ENCODE measurements at places on chromosomes 13 and 19. TPM values are rescaled to one million over a fixed set of nuclear protein-coding genes. Genes with fewer than 3 reads are reported as not detected.
A peak's percentile ranks its signal among the peaks of the same experiment; 100 is the strongest.

DNA sequence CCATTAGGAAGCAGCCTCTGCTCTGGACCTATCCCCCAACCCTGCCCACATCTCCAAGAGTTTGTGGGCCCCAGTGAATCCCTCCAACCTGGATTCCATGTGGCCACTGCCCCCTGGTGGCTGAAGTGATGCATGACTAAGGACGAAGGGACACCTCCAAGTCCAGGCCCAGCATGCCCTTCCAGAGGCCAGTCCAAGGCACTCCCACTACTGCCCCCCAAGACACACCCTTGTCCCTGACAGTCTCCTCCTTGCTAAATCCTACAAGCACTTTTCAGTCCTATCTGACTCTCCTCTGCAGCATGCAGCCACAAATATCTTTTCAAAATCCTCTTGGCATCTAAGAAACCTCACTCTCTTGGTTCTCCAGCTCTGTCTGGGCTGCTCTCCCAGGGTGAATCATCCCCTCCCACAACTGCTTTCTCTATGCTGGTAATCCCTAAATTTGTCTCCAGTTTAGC, 33.0 kb downstream of the DEDD2 start:
- peak; percentile 51 for DNase-seq

DNA sequence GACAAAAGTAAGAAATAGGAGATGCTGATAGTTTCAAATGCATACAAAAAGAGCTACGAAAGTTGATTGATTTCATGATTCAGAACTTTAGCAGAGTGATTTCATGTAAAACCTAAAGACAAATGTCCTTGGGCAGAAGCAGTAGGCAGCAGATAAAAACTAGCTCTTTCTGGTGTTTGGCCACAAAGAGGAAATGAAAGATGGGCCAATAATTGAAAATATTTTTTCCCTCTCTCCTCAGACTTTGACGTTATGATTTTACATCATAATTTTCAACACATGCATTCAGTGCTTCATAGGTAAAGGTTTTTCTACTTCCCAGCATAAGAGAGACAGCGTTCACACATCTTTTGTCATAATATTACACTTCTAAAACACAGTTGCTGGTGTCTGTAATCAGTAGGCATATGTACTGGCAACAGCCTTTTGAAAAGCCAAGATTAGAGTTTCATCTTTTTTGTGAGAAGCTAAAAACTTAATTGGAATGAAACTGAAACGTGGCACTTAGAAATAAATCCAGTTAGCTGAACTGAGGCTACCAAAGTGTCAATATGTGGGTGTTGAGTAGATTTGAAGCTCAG, 9.3 kb downstream of the SCEL start:
- no peak for DNase-seq

PLEKHF1 gene
- 20.7 TPM for total RNA-seq

GRCh38 chr13:51222686-51223559, 725 bp downstream of the FAM124A start:
- peak; percentile 26 for DNase-seq

- DNase-seq, result peak; percentile 92
Measured at GRCh38 chr13:46595136-46595884, 42.3 kb downstream of the LRCH1 start.

CHERP gene
- 0.87 TPM for total RNA-seq

SHISA7 gene
- not detected for total RNA-seq

DNA sequence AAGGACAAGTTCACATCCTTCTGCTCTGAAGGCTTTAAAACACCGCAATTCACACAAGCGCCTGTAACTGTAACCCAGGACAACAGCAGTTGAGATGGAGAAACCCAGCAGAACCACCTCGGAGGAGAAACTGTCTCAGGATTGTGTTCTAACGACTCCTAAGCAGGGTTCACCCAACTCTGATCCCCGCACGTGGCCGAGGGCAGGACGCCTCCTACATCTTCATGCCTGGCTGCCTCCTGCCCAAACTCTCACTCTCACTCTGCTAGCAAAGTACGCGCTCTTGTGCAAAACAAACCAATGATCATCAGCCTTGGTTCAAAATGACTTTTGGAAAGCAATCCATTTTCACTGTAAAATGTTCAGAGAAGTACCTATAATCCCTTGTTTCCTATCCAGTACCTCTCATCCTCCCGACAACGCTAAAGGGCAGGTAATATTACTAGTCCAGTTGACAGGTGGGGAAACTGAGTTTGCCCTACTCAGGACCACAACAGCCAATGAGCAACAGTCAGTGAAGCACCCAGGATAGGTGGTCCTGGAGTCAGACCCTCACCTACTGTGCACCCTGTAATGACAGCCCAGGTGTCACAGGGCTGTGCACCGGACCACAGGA, 25.6 kb downstream of the EPS15L1 start:
- peak; percentile 28 for DNase-seq

GRCh38 chr19:38711726-38712153, 32.5 kb downstream of the CAPN12 start:
- peak; percentile 85 for DNase-seq

- DNase-seq, result peak; percentile 45
Measured at GRCh38 chr19:15702534-15702930, 25.3 kb upstream of the OR10H2 start.

DNA sequence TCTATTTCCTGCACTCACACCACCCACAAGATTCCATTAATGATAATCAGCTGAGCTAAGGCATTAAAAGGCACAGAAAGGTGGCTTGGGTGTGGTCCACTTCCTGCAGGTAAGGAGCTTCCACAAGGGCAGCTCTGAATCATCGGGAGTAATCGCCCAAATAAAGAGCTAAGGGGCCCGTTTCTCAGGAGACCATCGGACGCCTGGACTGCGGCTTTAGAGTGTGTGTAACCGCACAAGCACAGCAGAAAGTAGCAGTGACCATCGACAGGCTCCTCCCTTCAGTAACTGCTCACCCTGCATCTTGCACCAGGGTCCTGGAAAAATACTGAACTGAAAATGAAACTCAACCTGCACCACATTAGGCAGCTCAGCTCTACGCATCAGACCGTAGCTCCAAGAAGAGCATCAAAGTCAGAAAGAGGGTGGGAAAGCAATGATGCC, 6.0 kb downstream of the STK24 start:
- DNase-seq, result peak; percentile 87

DNA sequence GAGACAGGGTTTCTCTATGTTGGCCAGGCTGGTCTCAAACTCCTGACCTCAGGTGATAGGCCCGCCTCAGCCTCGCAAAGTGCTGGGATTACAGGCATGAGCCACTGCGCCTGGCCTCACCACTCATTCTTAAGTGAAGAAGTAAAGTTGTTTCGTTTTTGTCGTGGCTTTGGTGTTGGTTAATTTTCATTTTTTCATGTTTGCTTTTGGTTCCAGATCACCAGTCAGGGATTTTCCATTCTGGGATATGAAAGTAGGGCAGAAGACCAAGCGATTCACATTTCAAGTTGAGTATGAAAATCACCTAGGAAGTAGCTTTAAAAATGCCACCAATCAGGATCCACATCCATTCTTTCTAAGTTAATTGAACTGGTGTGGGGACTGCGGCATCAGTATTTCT, 289.9 kb downstream of the DIAPH3 start:
- peak; percentile 5 for DNase-seq

DNA sequence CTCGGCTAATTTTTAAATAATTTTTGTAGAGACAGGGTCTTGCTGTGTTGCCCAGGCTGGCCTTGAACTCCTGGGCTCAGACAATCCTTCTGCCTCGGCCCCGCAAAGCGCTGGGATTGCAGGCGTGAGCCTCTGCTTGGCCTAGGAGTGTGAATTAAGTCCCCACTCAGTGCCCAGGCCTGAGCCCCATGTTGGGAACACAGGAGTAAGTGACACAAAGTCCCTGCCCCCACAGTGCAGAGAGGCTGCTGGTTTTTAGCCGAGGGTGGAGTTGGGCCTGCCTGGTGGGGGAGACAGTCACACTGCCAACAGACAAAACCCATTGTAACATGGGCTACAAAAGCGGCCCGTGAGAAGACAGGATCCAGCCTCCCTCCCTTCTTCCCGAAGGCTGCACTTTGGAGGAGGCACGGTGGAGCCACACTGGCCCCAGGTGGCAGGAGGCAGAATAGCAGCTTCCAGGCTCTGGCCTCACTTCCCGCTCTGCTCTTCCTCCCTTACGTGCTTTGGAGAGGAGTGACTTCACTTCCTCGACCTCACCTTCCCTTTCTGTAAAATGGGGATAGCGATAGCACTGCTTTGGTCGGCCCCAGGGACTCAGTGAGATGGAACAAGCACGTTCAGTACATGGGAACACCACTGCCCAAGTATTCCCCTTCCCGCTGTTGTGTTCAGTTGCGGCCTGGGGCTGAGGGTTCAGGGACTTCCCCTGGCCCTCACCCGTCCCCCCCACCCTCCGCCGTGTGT, 15.2 kb upstream of the EHD2 start:
- DNase-seq, result peak; percentile 50

- DNase-seq, result no peak
Measured at GRCh38 chr13:82993417-82993816, 888.9 kb downstream of the SLITRK1 start.

- no peak for DNase-seq
Measured at GRCh38 chr19:38564981-38565690, 52.6 kb downstream of the MAP4K1 start.

GRCh38 chr19:10113964-10114650, 2.6 kb downstream of the P2RY11 start:
- DNase-seq, result no peak

SLITRK5 gene
- under 0.01 TPM for total RNA-seq

NCR1 gene
- total RNA-seq, result not detected

DNA sequence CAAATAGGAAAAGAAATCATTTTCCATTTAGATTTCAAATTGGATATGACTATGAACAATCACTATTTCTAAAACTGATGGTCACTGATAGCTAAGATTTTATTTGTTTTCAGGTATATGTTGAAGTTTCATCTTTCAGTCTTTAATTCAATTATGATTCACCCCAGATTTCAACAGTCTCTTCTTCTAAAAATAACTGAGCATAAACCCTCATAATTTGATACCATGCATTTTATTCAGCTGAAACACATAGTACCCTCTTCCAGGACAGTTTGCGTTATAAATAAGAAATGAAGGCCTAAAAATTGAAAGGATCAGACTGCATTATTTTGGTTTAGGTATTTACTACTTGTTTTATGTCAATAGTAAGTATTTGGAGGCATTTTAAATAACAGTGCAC, 428.5 kb upstream of the NBEA start:
- no peak for DNase-seq

GRCh38 chr13:100178309-100178708, 89.4 kb downstream of the PCCA start:
- DNase-seq, result no peak

ZNF723 gene
- total RNA-seq, result not detected

GRCh38 chr19:30428844-30429243, 56.7 kb downstream of the ZNF536 start:
- DNase-seq, result no peak

PTH2 gene
- not detected for total RNA-seq

- peak; percentile 68 for DNase-seq
Measured at GRCh38 chr13:79393564-79394249, 12.3 kb downstream of the RBM26 start.

- no peak for DNase-seq
Measured at GRCh38 chr13:73608711-73609485, 525.3 kb downstream of the KLF12 start.

OR7A10 gene
- total RNA-seq, result not detected

GRCh38 chr13:47251771-47252170, 354.9 kb upstream of the HTR2A start:
- DNase-seq, result no peak

DNA sequence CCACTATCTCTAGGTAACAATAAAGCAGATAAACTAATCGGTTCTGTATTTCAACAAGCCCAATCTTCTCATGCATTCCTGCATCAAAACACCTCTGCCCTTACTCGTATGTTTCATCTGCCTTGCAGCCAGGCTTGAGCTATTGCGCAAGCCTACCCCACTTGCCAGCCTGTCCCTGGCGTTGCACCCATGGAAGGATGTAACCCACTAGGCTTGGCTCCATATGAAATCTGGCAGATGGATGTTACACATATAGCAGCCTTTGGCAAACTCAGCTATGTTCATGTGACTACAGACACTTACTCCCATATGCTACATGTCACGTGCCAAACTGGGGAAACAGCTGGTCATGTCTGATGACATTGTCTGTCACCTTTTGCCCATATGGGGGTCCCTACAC, 11.9 kb upstream of the ZNF549 start:
- DNase-seq, result no peak

DNA sequence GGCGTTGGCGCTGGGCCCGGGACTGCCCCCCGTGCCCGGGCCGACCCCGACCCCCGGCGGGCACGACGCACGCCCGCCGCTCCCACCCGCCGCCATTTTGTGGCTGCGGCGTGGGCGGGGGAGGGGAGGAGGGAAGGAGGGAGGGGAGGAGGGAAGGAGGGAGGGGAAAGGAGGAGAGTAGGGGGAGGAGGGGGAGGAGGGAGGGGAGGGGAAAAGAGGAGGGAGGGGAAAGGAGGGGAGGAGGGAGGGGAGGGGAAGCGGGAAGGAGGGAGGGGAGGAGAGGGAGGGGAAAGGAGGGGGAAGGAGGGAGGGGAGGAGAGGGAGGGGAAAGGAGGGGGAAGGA, at the start of gene BTBD2:
Gene BTBD2 (minus strand): TSS at position 107 of the 343 bp plus-strand sequence. CDS start 11 bp downstream, at position 96.
- no peak for DNase-seq

DNA sequence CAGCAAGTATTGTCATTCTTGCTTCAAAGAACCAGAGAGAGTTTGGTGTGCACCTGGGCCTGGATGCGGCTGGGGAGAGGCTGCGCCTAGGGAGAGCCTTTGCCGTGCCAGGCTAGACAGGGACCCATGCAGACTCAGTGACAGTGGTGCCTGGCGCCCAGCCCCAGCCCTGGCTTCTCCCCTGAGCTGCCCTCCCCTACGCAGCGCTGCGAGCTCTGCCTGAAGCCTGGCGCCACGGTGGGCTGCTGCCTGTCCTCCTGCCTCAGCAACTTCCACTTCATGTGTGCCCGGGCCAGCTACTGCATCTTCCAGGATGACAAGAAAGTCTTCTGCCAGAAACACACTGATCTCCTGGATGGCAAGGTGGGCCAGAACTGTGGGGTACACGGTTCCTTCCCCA, 12.0 kb downstream of the KMT2B start:
- DNase-seq, result no peak

GRCh38 chr19:36604656-36605100, 435 bp upstream of the ZNF382 start:
- peak; percentile 28 for DNase-seq

GRCh38 chr19:30669329-30670010, 297.3 kb downstream of the ZNF536 start:
- DNase-seq, result no peak

DNA sequence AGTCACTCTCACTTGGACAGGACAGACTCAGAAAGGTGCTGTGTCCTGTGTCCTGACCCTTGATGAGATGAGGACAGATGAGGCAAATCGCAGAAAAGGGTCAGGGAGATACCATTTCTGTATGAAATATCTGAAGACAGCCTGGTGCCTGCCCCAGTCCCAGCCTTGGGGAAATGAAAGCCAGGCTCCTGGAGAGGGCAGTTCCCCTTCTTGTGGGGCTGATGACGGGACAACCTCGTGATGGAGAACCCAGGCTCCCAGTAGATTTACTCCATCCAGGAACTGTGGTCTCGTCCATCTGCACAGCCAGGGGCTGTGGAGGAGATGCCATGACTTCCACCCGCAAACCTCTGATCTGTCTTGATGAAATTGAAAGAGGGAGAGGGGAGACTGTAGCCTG, 13.8 kb downstream of the LILRB1 start:
- DNase-seq, result no peak
